Activated T-cell treated with anti-CD3 and anti-CD28 coated beads, Interleukin-2, amount 50 U/mL, for 72 hours (primary cell): ENCODE measurements at places on chromosomes 5 and 9. TPM values are rescaled to one million over a fixed set of nuclear protein-coding genes. Genes with fewer than 3 reads are reported as not detected.

- no peak for DNase-seq
- peaks cover 38% of the 10 kb centered on the region for H3K4me1 ChIP-seq
- H3K27me3 ChIP-seq = peaks cover 93% of the 10 kb centered on the region
- H3K4me3 ChIP-seq = no peak overlapping the region
These were observed 75.6 kb downstream of the RALGPS1 start for GRCh38 chr9:126989847-126990842.

GRCh38 chr5:113060408-113061025 is 83.9 kb downstream of the DCP2 start:
- no peaks in the 10 kb centered on the region for H3K27me3 ChIP-seq
- H3K4me3 ChIP-seq = no peak overlapping the region
- DNase-seq = no peak
- H3K36me3 ChIP-seq = no peaks in the 10 kb centered on the region
- H3K4me1 ChIP-seq = peaks cover 26% of the 10 kb centered on the region
- no peak overlapping the region for H3K27ac ChIP-seq

DNA sequence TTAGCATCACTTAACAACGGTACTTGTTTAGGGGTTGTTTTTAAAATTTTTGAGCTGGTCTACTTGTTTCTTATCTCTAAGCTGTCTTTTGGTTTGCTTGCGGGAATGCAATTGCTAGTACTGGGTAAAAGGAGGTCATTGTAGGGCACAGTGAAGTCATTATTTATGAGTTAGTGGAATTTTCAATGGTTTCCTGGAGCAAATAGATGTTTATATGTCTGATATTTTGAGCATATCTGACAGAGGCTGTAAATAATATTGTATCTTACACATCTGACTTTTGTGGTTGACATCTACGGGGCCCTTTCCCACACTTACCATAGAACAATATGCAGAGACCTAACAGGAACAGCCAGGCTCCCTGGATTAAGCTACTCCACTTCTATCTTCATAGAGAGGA is 90.4 kb upstream of the IL6ST start:
- no peak overlapping the region for H3K4me3 ChIP-seq
- no peaks in the 10 kb centered on the region for H3K27me3 ChIP-seq
- no peak for DNase-seq
- peaks cover 4% of the 10 kb centered on the region for H3K36me3 ChIP-seq
- no peak overlapping the region for H3K27ac ChIP-seq

DNA sequence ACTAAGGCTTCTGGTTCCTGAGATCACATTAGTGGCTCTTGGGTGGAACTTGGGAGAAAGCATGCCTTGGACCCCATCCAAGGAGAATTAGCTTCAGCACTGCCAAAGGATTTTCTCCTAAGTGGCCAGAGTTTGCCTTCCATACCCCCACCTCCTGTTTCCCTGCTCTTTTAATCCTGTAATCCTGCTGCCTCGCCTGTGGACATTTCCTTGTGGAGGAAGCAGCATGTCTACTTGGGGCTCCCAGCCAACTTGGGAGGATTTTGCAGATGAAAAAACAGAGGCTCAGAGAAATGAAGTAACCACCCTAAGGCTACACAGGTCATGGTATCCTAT is 1.6 kb downstream of the ARSI start:
- no peak overlapping the region for H3K4me3 ChIP-seq
- H3K27me3 ChIP-seq = peaks cover 36% of the 10 kb centered on the region
- no peaks in the 10 kb centered on the region for H3K4me1 ChIP-seq
- H3K36me3 ChIP-seq = no peaks in the 10 kb centered on the region
- no peak for DNase-seq

GRCh38 chr5:160039810-160040470 is 31.0 kb downstream of the TTC1 start:
- H3K27ac ChIP-seq = no peak overlapping the region
- H3K4me3 ChIP-seq = no peak overlapping the region
- H3K36me3 ChIP-seq = peaks cover 3% of the 10 kb centered on the region
- DNase-seq = no peak
- H3K4me1 ChIP-seq = peaks cover 9% of the 10 kb centered on the region

ENTPD2 gene
- 0.28 TPM for total RNA-seq

SCGB3A2 gene
- not detected for total RNA-seq
